ENCODE measurements at places on chromosomes 1 and 21.

- DNase-seq, result no peak
These were observed 11.7 kb upstream of the PLPPR4 start for GRCh38 chr1:99252630-99253029.

- no peak for DNase-seq
These were observed 102.2 kb upstream of the HAO2 start for GRCh38 chr1:119266386-119266785.

- no peak for DNase-seq
These were observed 37.2 kb upstream of the MAGOH start for GRCh38 chr1:53275566-53275965.

DNA sequence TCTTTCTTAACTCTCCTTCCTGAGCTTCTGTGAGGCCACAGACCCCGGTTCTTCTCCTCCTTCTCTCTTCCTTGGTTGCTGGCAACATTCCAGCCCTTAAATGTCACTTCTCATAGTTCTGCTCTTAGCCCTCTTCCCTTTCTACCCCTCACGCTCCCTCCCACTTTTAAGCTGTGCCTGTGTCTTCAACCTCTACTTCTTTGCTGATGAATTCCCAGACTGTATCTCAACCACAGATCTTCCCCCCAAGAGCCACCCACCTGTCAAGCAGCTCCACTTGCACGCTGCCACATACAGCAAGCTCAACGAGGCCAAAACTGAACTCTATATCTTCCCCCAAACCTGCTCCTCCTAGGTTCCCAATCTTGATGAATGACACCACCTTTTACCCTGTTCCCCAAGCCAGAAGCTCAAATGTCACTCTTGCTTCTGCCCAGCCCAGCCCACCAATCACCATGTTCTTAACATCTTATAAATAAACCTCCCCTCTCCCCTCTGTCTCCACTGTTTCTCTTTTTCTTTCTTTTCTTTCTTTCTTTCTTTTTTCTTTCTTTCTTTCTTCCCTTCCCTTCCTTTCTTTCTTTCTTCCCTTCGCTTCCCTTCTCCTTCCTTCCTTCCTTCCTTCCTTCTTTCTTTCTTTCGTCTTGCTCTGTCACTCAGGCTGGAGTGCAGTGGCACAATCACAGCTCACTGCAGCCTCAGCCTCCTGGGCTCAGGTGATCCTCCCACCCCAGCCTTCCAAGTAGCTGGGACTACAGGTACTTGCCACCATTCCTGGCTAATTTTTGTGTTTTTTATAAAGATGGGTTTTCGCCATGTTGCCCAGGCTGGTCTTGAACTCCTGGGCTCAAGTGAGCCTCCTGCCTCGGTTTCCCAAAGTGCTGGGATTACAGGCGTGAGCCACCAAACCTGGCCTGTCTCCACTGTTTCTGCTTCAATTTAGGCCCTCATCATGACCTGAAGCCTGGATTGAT, 19.8 kb upstream of the PTP4A2 start:
- peak; percentile 75 for DNase-seq

GRCh38 chr1:90719330-90720144, 2.4 kb upstream of the BARHL2 start:
- DNase-seq, result no peak

- DNase-seq, result no peak
These were observed 16.8 kb downstream of the CCDC185 start for GRCh38 chr1:223410036-223410435.

- no peak for DNase-seq
These were observed 258.3 kb downstream of the ATG4C start for GRCh38 chr1:63042278-63042677.

DNA sequence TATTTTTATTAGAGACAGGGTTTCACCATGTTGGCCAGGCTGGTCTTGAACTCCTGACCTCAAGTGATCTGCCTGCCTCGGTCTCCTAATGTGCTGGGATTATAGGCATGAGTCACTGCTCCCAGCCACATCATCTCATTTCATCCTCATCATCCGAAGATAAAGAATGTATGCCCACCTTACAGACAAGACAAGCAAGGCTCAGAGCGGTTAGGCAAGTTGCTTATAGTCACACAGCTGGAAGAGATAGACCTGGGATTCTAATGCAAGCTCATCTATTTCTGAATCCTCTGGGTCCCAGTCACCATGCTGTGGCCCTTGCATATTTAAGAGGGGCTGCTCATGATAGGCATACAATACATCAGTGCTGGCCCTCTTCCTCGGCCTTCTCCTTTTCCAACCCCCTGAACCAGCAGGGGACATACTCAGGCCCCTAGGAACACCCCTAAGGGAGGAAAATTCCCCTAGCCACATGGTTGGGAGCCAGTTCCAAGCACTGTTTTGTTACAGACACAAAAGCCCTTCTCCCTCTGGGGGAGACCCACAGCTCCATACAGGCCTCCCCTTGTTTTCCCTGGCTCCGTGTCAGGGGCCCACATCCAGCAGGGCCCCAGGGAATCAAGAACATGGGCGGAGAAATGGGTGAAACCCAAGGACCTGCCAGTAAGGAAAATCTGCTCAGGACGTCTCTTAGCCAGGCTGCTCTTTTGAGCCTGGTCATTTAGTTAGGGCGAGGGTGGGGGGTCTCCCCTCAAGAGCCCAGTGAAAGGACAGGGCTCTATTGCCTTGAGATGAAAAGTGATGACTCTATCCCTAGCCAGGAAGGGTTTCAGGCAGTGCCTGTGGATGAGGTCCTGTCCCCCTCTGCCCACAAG, 6.9 kb downstream of the CSRP1 start:
- DNase-seq, result no peak

GRCh38 chr1:57824535-57824934, 400.7 kb upstream of the DAB1 start:
- no peak for DNase-seq

- no peak for DNase-seq
These were observed 680.3 kb downstream of the PLA2G4A start for GRCh38 chr1:187509091-187509490.

DNA sequence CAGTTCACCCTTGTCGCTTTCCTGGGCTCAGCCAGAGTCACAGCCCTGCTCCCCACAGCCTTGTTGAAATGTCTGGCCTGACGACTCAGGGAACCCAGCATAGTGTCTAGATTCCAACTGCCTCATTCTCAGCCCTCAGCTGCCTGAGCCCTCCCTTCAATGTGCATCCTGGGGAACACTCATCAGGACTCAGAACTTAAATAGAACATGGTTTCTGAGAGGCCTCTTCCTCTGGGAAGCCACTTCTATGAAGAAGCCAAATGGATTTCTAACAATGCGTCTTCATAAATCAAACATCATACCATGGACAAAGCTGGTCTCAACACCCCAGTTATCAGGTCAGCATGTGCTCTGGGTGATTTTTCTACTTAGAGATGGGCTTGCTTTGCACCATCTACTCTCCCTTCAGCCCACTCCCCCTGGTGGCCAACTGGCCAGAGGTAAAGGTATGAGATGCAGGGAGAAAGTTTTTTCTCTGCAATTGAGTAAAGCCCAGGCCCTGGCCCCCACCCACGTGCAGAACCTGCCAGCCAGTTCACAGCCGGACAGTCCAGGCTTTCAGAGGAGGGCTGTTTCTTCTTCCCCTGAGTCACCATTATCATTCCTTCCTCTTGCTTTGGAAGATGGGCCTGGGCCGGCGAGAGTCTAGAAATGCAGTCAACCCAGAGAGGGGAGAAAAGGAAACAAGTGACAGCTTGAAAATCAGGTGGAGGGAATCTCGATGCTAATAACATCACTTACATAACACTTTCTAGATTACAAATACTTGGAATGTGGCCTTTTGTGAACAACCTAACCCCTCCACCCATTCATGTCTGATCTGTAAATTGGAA, 32.1 kb downstream of the CD244 start:
- peak; percentile 86 for DNase-seq

DNA sequence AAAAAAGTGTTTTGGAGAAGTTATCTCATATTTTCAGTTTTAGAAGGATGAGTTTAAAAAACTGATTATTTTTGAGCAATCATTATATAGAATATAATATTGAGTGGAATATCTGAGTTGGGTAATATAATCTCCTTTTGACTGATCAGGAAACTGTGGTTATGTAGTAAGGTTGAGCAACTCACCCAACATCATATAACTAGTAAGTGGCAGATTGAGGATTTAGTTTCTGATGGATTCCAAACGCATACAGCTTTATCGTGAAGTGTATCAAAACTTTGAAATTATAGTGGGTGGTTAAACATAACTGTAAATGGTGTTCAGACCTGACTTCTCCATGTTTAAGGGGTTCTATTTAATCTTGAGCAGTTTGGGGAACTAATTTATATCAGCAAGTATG, 98.6 kb downstream of the OLFM3 start:
- DNase-seq, result no peak

DNA sequence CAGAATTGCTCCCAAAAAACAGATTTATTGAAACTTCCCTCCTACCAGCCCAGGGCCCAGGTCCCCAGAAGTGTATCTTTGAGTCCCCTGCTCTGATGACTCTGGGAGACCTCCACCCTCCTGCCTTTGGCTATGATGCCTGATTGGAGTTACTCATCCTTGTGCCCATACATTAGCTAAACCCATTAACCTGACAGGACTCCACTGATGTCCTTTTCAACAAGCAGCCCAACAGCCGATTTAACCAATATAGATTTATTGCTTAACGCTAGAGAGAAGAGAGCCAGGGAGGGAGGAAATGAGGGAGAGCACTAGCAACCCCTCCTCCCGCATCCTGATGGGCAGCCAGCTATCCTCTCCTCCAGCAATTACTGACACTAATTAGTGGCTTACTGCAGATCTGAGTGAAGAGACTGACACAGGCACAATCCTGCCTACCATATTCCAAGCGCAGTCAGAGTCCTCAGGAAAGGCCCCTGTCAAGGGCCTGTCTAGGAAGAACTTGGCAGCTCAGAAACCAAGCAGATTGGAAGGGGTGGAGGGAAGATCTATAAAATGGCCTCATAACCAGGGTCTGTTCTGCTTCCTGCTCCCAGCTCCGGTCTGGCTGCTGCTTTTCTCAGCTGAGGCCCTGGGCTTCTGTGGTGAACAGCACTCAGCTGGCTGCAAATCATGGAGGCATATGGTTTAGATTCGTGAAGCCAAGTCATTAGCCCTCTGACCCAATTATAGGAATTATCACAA, 484.5 kb upstream of the DAB1 start:
- DNase-seq, result no peak

DNA sequence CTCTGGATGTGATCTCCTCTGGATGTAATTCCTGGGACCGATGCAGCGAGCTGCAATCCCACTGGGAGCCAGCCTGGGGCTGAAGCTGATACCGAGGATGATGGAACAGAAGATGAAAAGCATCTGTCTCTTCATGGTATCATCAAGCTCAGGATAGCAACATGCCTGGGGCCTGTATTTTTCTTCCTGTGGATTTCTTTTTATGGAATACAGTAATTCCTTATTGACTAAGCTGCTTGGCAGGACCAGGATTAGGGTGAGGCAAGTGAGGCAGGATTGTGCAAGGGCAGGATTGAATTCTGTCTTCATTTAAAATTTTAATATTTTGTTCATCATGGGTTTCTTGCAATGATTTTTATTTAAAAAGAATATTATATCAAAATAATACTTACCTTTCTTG, 86.6 kb downstream of the SLC25A24 start:
- no peak for DNase-seq

DNA sequence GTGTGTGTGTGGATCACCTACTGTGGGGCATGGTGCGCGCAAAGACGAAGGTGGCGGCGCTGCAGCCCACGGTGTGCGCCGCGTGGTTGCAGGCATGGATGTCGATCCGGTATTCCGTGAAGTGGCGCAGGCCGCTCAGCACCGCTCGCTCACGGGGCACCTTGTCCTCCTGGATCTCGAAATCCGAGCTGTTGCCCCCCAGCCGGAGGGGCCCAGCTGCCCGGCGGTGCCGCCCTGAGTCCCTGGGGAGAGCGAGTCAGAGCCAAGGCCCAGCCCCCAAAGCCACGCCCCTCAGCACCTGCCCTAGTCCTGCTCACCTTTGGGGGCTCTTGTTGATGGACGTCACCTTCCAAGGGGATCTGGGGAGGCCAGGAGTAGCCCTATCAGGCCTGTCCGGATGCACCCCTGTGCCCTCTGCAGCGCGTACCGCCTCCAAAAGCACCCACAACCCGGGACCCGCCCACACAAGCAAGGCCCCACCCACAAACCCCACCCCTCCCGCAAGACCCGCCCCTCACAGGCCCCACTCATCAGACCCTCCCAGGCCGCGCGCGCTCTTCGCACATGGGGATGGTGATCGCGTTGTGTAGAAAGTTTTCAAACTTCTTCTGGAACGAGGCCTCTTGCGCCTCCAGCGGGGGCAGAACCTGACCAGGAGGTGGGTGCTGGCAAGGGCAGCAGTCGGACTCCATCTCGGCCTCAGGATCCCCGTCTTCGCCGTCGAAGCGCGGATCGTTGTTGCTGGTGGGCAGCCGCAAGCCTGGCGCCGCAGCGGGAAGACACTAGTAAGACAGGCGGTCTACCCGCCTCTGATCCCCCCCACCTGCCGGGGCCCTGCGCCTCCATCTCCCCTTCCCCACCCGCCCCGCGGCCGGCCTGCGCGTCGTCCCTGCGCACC, 13.6 kb downstream of the INSRR start:
- peak; percentile 67 for DNase-seq

DNA sequence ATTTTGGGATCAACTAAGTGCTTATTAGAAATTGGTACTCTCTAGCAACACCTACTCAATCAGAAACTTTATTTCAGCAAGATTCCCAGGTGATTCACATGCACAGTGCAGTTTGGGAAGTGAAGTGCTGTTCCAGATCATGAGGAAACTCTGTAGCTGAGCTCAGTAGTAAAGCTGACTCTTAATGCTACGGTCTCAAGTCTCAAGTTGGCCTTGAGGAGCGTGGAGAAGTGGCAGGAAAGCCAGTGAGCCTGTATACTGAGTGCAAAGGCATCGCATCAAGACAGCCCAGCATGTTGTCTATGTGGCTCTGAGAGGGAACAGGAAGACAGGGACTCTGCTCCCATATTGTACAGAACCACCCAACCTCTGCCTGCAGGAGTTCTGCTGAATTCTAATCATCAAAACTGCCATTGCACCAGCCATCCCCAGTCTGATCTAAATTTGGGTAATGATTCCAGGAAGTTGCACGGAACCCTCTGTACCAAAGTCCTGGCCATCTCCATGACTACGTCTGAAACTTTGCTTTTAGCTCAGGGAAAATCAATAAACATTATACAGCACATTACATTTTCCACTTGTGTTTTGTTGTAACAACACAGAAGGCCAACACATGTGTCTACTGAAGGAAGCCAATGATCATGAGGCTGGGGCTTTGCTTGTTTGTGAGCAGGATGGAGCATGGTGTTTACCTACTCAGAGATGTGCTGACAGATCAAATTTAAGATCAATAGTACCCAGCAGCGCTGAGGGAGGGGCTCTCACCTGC, 105.1 kb upstream of the TLR5 start:
- DNase-seq, result no peak
